ENCODE measurements at places on chromosomes 11 and 22.

DNA sequence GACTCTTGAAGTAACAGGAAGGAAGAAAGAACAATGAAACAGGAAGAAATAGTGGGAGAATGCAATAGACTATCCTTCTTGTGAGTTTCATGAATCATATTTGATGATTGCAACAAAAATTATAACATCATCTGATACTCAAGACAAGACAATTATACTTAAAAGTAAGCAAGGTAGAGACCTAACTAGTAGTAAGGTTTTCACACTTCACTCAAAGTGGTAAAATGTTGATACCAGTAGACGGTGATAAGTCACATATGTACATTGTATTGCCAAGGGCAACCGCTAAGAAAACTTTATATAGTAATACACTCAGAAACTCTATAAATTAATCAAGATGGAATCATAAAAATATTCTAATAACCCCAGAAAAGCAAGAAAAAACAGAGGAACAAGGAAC is 107.8 kb downstream of the CYP2R1 start:
- H3K27me3 ChIP-seq: no peaks in the 10 kb centered on the region
- H3K4me3 ChIP-seq: no peak overlapping the region
- H3K4me1 ChIP-seq: peaks cover 47% of the 10 kb centered on the region
- DNase-seq: no peak
- H3K27ac ChIP-seq: peak overlapping the region; percentile 89

- peaks cover 33% of the 10 kb centered on the region for H3K27me3 ChIP-seq
- no peaks in the 10 kb centered on the region for H3K36me3 ChIP-seq
- H3K27ac ChIP-seq: no peak overlapping the region
Observed at GRCh38 chr11:10728789-10729472, 22.1 kb upstream of the CTR9 start.

DNA sequence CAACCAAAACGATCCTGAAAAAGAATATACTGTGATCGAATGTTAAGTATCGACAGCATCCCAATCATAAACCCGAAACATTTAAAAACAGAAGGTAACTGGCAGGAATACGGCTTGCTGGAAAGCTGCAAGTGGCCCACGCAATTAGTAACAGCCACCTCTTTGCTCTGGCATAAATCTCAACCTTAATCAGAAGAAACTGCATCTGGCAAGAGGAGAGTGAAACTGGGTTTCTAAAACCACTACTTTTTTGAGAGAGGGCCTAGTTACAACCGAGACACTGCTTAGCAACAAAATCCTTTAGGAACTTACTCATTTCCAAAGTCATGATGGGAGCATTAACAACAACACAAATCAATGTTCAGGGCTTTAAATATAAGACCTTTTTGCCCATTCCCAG is 7.9 kb downstream of the NCAPD3 start:
- no peak overlapping the region for H3K4me3 ChIP-seq
- no peak overlapping the region for H3K27ac ChIP-seq
- H3K36me3 ChIP-seq: peaks cover 27% of the 10 kb centered on the region

- no peaks in the 10 kb centered on the region for H3K36me3 ChIP-seq
- H3K27me3 ChIP-seq: peaks cover 7% of the 10 kb centered on the region
- H3K27ac ChIP-seq: no peak overlapping the region
- no peak overlapping the region for H3K4me3 ChIP-seq
- peaks cover 5% of the 10 kb centered on the region for H3K4me1 ChIP-seq
Observed at GRCh38 chr11:120182790-120183491, 27.9 kb upstream of the OAF start.

GRCh38 chr11:46890665-46891064 is 27.7 kb downstream of the LRP4 start:
- peaks cover 3% of the 10 kb centered on the region for H3K4me1 ChIP-seq
- H3K27ac ChIP-seq: no peak overlapping the region
- H3K4me3 ChIP-seq: no peak overlapping the region
- H3K27me3 ChIP-seq: no peaks in the 10 kb centered on the region
- no peaks in the 10 kb centered on the region for H3K36me3 ChIP-seq
- no peak for DNase-seq

All from activated naive CD8-positive, alpha-beta T cell treated with anti-CD3 and anti-CD28 coated beads for 36 hours (primary cell).